ENCODE measurements at places on chromosomes 6 and 20.

DNA sequence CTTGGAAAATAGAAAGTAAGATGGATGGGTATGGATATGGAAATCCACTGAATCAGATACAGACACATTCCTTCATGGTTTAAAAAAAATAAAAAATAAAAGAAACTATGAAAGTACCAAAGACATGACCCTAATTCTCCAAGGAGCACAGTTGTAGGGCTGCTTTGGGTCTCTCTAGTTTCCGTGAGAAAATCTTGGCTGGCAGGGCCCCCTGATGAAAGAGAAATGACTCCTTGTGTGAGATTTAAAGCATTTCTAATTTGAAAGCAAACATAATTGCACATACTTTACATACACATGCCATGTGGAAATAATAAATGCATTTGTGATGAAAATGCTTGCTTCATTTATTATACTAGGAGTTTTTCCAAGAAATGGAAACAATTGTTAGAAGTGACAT, 593.9 kb upstream of the BTBD3 start:
- DNase-seq, result no peak

GRCh38 chr6:87182321-87182720, 27.0 kb downstream of the ZNF292 start:
- DNase-seq, result peak; percentile 12

- DNase-seq, result no peak
Measured at GRCh38 chr20:53923566-53924369, 146.6 kb downstream of the BCAS1 start.

- no peak for DNase-seq
Measured at GRCh38 chr6:117393045-117393444, 32.7 kb downstream of the ROS1 start.

DNA sequence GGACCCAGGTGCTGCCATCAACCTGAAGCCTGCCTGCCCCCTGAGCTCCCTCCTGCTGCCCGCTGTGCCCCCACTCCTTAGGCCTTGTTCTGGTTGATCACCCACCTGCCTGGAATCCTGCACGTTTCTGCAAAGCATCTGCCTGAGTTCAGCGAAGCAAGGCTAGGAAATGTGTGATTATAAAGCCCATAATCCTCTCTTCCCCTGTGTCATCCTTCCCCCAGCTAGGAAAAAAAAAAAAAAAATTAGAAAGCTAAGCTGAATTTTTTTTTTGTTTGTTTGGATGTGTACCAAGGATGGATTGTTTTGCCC, 93.2 kb downstream of the FOXA2 start:
- no peak for DNase-seq

DNA sequence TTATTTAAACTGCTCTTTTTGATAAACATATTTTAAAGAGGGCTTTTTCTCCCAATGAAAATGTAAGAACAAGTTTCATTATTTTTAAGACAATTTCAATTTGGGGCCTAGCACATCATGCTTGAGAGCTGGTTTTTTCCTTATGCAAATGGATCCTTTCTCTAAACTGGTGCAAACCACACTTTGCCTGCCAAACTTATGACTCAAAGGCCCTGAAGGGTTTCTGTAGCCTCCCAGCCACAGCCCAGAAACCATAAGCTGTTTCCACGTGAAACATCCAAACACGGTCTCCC, 451 bp upstream of the HSF2 start:
- no peak for DNase-seq

- peak; percentile 45 for DNase-seq
Measured at GRCh38 chr6:130366107-130367005, 539 bp downstream of the TMEM200A start.

DNA sequence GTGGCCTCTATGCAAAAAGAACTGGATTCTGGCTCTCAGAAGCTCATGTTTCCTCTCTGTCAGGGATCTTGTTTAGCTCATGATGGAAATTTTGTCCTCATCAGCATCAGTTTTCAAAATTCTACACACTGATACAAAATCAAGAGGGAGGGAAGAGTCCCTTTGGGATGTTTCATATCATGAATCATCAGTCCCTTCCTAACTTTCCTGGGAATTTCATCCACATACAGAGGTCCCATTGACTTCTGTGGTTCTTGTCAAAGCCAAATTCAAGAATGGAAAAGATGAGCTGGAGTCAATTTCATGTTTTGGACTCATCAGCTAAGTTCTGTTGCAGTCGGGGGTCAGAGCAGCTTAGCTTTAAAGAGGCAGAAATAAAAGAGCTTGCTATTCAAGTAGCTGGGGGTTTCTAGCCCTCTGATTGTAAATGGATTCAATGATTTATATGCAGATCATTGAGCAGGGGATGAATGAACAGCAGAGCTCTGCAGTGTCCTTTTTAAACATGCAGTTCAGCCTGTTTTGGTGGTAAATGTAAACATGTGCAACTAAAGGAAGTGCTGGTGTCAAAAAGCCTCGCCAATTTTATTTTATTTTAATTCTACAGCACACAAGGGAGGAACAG, 21.3 kb upstream of the TMEM14A start:
- no peak for DNase-seq

GRCh38 chr6:5781966-5782556, 224.7 kb downstream of the NRN1 start:
- no peak for DNase-seq

GRCh38 chr6:31920811-31921210, 6.7 kb upstream of the C2 start:
- DNase-seq, result no peak

- DNase-seq, result peak; percentile 67
Measured at GRCh38 chr20:44642203-44643153, 9.0 kb downstream of the ADA start.

DNA sequence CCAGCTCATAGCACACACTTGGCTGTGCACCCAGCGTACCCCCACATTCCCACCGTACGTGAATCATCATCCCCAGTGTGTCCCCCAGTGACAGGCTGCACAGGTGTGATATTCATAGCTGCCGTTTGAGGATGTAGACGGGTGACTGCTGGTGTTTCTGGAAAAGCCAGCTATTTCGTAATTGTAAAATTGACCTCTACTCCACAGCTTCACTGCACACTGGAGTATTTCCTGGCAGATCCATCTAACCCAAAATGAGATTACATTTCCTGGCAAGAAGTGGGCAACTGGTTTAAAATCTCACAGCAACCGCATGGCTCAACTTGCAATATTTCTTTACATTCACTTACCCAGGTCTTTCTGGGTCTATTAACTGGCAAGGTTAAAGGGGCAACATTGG, 30.3 kb downstream of the CD83 start:
- no peak for DNase-seq

DNA sequence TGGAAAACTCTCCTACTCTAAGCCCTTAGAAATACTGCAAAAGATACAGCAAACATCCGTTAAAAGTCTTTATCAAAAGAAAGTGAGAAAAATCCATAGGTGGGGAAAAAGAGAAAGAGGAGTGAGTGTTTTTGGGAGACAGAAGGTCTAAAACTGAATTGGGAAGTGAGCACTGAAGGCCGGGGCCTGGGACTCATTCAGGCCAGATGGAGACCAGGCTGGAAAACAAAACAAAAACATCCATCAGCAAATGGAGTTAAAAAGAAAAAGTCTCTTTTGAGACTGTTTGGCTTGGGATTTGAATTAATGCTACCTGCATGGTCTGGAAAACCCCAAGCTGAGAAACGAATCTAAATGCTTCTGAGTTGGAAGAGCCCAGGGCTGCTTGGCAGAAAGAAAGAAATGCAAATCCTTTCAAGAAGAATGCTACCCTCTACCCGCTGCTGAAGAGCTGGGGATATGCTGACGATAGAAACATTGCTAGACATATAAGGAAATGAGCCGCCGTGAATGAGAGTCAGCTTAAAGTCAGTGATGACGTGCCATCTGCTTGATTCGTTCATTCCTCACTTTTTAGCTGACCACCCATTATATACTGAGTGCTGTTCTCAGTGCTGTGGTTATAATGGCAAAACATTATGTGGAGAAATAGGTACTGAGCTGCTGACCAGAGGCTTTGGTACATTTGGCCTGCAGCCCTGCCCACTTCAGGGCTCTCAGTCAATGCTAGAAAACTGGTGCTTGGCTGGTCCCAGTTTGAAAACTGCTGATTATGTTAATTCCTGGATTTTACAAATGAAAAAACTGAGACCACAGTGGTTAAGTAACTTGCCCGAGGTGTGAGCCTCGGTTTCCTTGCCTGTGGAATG, 28.0 kb upstream of the TULP4 start:
- no peak for DNase-seq

DNA sequence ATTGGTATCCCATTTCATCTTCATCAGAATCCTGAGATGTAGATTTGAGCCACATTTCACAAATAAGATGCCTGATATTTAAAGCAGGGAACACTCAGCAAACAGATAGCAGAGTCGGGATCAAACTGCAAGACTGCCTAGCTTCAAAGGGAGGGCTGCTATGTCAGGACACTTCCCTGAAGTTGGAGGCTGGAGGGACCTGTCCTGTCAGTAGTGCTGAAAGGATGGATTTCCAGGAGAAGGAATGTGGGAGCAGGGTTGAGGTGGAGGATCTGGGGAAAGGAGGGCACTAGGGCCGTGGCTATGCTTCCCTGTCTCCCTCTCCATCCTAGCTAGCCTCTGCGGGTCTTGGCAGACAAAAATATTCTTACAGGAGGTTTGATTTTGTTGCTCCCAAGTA, 32.2 kb downstream of the COX4I2 start:
- no peak for DNase-seq

- no peak for DNase-seq
Measured at GRCh38 chr6:166619912-166620311, 7.1 kb downstream of the RPS6KA2 start.

GRCh38 chr20:43825581-43825980, 89.1 kb upstream of the TOX2 start:
- DNase-seq, result no peak

DNA sequence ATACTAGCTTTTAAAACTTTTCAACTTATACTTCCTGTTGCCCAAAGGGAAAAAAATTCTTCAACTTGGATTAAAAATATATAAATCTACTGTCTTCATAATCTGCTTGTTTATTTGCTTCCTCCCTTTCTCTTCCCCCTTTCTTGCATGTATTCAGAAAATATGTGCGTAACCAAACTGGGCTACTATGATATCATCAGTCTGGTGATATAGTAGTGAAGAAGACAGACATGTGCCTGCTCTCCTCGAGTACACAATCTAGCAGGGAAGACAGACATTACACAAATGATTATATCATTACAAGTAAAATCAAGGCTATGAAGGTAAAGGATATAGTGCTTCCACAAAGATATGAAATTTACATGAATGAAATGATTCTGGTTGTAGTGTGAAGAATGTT, 31.0 kb downstream of the IBTK start:
- no peak for DNase-seq

DNA sequence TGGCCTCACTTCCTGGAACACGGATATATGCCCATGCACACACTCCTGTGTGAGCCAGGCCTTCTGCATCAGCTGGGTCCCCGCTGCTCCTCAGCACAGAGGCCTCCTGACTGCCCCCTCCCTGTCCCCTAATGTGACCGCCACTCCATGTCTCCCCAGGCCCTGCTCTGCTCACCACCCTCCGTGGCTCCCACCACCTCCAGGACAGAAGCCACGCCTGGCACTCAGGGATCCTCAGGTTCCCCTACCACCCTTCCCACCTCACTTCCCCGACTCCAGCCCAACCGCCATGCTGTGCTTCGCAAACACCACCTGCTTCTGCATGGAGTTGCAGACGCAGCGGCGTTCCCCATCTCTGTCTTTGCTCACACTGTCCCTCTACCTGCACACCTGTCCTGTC, 4.3 kb upstream of the SRC start:
- DNase-seq, result no peak

GRCh38 chr6:137968901-137969300, 101.8 kb downstream of the TNFAIP3 start:
- DNase-seq, result no peak

GRCh38 chr6:16040628-16040974, 88.3 kb upstream of the MYLIP start:
- no peak for DNase-seq

DNA sequence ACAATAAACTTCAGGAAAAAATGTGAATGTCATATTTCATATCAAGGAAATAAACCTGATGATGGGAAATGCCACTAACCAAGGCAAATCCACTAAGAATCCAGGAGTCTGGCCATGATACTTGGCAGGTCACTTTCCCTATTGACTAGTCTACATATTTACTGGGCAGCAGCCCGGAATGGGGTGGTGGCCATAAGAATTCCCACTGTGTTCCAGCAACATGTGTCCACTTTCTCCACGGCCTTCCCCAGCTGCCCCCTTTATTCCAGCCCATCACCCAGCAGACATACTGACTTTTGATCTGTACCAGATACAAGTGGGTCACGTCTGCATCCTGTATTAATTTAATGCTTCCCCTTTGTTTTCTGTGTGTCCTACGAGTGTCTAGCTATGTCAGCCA, 234.5 kb upstream of the PRDM1 start:
- DNase-seq, result no peak

GRCh38 chr6:33633462-33634158, 12.5 kb downstream of the ITPR3 start:
- DNase-seq, result peak; percentile 46

GRCh38 chr20:1894471-1894950, 696 bp upstream of the SIRPA start:
- no peak for DNase-seq

DNA sequence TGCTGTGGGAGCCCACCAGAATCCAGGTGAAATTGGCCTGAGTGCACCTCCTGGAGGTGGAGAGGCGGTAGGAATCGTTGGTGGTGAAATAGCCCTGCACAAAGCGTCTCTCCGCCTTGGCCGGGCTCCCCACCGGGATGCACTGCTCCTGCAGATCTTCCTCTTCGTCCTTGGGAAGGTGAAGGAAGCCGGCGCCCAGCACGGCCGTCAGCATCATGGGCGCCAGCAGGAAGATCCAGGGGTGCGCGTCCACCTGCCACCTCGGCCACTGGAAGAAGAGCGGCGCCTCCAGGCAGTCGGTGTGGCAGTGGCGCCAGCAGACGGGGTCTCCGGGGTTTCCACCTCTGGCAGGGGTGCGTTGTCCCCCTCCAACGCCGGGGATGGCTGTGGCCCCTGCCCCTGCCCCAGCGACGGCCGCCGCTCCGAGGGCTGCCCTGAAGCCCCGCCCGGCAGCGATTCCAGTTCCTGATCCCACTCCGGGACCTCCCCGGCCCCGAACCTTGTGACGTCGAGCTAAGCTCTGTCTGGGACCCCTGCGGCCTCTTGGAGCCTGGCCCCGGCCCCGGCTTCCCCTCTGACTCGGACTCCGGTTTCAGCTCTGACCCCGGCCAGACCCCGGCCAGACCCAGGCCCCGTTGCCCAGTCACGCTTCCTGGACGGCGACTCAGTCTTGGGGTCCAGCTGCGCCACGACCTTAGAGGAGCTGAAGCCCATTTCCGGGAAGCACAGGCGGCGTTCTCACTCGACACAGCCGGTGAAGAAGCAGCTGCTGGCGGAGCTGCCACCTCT, 91.9 kb downstream of the CD164 start:
- no peak for DNase-seq

- no peak for DNase-seq
Measured at GRCh38 chr6:161922631-161923119, 648.8 kb upstream of the AGPAT4 start.

- no peak for DNase-seq
Measured at GRCh38 chr20:59181936-59182335, 18.3 kb downstream of the ZNF831 start.

GRCh38 chr20:47568019-47568418, 66.3 kb downstream of the NCOA3 start:
- no peak for DNase-seq

All from CD4-positive, alpha-beta T cell (primary cell).